ENCODE measurements at places on chromosomes 2 and 18.

DNA sequence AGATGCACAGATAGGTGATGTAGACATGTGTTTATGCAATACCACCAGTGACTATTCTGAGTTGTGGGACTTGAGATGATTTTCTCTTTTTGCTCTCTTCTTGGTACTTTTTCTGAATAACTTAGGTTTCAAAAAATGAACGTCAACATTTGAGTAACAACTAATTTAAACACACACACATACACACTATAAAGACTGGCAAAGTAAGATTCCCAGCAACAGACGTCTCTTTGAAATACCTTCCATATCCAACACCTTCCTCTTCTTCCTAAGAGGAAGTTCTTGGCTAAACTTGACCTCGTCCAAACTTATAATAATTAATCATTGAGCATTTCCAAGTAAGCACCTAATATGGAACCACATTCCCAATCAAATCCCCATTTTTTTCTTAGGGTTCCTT, 81.6 kb upstream of the RGPD4 start:
- DNase-seq, result no peak

GRCh38 chr2:160208655-160209515, 8.8 kb upstream of the ITGB6 start:
- no peak for DNase-seq

GRCh38 chr18:63890950-63891304, 3.4 kb downstream of the SERPINB2 start:
- DNase-seq, result no peak

DNA sequence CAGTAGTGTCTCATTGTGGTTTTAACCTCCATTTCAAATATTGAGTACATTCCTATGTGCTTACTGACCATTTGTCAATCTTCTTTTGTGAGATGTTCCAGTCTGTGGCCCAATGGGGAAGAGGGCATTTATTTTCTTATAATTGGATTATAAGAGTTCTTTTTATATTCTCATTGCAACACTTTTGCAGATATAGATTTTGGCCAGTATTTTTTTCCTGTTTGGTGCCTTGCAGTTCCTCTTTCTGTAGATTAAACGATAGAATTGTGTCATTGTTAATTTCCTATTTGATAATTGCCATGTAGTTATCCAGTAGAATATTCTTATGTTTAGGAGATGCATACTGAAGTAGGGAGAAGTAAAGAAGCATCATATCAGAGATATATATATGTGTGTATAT, 56.4 kb upstream of the CYTIP start:
- no peak for DNase-seq

DNA sequence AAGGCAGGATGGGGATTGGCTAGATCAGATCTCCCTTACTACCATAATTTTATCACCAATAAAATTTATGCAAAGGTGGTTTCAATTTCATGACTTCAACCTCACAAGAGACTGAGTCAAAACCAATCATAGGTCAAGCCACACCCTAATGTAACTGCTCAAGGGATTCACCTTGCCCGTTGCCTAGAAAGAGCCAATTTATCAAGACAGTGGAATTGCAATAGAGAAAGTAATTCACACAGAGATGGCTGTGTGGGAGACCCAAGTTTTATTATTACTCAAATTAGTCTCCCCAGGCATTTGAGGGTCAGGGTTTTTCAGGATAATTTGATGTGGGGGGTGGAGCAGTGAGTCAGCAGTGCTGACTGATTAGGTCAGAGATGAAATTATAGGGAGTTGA, 340.6 kb downstream of the RND3 start:
- no peak for DNase-seq

- no peak for DNase-seq
Measured at GRCh38 chr2:40396124-40396523, 55.8 kb downstream of the SLC8A1 start.

- no peak for DNase-seq
Measured at GRCh38 chr18:8835521-8835953, 130.2 kb downstream of the MTCL1 start.

DNA sequence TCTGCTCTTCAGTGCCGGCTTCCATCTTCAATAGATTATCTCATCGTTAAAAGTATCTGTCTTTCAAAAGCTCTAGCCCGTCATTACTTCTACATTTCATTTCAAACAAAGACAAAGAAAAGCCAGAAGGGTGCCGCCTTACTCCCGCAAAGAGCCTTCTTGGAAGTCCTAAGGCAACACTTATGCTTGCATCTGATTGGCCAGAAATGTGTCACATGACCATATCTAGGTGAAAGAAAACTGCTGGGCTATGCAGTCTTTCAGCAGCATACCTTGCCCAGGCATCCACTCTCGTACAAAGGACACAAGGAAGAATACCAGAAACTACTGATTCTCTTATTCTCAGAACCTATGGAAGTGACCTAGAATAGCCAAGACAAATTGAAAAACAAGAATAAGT, 217.1 kb upstream of the SLC35G4 start:
- DNase-seq, result no peak

- DNase-seq, result no peak
Measured at GRCh38 chr2:120433816-120434290, 87.9 kb downstream of the INHBB start.

DNA sequence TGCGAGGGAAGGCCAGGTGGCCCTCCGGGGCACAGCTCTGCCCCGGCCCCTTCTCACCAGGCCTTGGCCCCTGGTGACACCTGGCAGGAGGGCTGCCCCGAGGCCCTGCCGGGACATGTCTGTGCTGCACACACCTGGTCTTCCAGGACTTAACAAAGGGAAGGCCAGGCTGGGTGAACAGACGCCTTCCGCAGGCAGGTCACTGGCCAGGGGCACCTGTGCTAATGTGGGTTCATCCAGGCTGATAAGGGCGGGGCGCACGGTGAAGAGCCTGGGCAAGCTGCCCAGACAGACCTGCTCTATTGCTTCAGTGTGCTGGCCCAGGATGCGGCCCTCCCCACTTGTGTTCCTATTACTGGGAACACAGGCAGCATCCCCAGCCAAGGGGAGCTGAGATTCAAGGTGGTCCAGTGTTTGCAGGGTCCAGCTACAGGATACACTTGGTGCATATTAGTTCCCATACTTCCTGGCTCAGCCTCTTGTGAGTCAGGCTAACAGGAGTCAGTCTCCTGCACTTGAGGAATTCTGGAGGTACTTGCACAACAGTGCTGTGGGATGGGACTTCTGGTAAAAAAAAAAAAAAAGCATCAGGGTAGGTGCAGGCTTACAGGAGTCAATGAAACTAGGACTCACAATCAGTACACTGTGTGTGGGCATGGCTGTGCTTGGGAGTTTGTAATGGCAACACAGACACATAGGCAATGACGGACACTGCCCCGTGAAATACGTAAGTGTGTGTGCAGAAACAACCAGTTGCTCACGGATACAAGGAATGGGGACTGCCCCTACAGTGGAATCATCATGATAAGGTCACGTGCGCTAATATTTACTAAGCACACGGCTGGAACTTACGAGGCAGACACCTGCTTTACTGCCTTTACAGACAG, 261.4 kb downstream of the TWIST2 start:
- no peak for DNase-seq

- DNase-seq, result no peak
Measured at GRCh38 chr2:137202318-137202717, 437.0 kb downstream of the THSD7B start.

DNA sequence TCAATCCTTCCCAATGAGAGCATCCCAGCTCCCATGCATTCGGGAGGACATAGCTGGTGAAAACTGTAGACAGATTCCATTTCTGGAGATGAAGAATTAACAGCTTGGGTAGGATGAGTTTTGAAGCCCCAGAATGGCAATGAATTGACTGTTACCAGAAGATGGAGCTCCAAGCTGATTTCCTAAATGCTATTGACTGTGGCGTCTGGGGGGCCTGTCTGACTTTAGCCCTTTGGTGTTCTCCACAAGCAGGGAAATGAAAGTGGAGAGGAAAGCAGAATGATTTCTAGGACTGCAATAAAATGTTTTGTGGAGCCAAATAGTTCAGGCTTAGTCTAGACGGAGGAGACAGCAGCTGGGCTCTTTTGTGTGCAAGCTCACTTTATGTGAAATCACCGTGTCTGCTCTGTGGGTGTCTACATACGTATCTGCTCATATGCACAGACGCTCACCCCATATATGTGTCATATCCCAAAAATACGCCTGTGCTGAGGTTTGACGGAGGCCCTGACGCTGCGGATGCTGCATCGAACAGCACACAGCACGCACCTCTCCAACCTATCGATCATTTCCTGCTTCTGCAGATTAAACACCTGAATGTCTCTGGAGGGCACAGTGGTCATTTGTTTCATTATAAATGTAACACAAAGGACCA, 166.4 kb upstream of the PXDN start:
- peak; percentile 68 for DNase-seq

DNA sequence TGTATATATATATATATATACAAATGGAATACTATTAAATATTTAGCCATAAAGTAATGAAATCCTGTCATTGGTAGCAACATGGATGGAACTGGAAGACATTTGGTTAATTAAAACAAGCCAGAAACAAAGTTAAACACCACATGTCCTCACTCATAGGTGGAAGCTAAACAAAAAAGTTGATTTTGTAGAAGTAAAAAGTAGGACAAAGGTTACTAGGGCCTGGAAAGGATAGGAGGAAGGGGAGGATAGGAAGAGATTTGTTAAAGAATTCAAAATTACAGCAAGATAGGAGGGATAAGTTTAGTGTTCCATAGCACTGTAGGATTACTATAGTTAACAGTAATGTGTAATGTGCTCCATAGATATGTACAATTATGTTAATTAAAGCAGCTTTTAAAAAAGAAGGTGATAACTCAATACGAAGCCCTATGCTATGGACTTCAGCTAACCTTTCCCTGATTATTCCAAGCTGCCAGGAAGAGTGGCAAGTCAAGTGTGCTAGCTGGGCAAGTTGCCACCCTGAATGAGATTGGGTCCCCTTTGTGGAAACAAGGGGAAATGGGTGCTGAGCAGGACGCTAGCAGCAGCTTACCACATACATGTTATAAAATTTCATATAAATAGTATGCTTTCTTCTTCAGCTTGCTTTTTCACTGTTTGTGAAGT, 12.3 kb downstream of the MERTK start:
- DNase-seq, result no peak

DNA sequence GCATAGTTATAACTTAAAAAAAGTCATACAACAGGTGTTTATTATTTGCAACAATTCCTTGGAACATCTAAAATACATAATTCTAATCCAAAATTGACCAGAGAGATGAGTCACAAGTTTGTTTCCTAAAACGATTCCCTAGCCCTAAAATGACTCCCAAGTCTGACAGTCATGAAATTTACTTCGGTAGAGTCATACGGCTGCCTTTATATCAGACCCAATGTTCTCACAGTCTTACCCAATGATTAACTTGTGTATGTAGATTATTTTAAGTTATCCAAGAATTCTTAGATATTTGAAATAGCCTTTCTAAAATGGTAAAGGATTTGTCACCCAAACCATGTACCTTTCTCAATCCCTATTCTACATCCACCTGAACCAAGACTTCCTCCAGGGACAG, 174.9 kb downstream of the LAMA1 start:
- DNase-seq, result no peak

DNA sequence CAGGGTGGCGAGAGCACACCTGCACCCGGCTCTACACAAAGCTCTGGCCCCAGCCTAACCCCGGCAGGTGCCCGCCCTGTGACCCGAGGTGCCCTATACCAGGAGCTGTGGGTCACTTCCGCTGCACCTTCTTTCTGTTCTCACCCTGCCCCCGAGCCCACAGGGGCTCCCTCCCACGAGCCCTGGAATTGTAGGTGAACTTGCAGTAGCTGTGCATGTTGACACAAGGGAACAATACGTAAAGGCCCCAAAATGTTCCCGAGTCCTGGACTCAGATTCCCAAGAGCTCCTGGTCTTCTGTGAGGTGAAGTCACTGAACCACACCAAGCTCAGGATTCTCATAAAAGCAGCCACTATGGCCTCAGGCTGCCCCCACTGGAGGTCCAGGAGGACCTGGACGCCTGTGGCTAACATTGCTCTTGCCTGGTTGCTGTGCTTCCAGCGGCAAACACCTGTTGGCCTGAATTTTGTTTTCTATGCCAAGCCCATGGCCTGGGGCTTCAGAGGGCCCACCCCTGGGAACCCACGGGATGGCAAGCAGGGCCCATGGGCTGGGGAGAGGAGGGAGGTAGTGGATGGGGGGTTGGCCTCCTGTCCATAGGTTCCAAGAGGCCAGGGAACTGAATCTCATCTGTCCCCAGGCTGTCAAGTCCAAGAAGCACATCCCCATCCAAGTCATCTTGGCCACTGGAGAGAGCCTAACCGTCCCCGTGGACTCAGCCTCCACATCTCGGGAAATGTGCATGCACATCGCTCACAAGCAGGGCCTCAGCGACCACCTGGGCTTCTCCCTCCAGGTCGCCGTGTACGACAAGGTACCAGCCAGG, 23.2 kb upstream of the GPR17 start:
- DNase-seq, result no peak

DNA sequence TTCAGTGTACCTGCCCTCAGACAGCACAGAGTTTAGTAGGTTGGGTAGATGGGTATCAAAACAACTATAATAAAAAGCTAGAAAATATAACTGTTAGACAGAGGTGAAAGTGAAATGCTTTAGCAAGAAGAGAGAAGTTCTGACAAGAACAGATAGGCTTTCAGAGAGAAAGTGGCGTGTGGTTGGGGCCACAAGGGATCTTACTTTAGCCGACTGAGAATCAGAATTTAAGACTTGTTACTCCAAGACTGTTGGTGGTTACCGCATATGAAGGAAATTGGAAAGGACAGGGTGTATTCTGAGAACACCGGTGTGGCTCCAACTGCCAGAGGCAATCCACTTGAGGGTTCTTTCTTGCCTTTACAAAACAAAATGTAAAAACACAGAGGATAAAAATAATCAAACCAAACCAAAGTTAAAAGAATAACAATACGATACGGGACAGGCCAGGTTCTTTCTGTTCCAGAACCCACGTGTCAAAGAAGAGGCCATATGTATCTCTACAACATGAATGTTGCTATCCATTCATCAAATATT, 44.4 kb upstream of the AGPS start:
- no peak for DNase-seq

GRCh38 chr2:224357098-224357901, 44.6 kb downstream of the FAM124B start:
- peak; percentile 76 for DNase-seq

- DNase-seq, result no peak
Measured at GRCh38 chr2:105895990-105896764, 151.5 kb downstream of the NCK2 start.

DNA sequence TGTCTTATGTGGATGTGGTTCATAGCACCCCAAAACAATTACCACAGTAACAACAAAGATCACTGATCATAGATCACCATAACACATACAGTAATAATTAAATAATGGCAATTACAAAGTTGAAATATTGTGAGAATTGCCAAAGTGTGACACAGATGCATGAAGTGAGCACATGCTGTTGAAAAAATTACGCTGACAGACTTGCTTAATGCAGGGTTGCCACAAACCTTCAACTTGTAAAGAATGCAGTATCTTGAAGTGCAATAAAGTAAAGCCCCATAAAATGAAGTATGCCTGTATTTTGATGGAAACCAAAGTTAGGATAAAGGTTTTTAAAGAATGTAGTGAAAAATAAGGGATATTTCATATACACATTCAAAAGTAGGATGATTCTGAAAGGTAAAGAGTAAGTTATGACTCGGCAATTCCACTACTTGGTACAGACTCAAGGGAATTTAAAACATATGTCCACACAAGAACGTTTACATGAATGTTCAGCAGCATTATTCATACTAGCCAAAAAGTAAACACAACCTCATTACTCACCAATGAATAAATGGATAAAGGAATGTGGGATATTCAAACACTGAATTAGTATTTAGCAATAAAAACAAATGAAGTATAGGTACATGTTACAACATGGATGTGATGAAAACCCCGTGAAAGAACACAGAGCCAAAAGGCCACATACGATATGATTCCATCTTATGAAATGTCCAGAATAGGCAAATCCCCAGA, 61.6 kb downstream of the SCN9A start:
- DNase-seq, result no peak

Data from midbrain (tissue), 1 donor.